ENCODE measurements at places on chromosomes 7 and 10.
A peak's percentile ranks its signal among the peaks of the same experiment; 100 is the strongest.

- no peak for DNase-seq
Measured at GRCh38 chr7:111840528-111840927, 278.2 kb upstream of the IMMP2L start.

DNA sequence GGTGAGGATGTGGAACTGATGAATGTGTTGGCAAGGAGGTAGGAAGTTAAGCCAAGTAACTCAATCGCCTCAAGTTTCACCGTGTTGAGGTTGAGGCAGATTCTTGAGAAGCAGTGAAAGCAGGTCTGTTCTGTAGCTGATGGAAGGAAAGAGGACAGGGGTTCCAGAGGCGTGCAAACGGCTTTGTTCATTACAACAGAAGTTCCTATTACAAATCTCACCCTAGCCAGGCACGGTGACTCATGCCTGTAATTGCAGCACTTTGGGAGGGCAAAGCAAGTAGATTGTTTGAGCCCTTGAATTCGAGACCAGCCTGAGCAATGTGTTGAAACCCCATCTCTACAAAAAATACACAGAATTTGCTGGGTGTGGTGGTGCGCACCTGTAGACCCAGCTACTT lies 36.9 kb upstream of the PTF1A start:
- DNase-seq, result no peak

DNA sequence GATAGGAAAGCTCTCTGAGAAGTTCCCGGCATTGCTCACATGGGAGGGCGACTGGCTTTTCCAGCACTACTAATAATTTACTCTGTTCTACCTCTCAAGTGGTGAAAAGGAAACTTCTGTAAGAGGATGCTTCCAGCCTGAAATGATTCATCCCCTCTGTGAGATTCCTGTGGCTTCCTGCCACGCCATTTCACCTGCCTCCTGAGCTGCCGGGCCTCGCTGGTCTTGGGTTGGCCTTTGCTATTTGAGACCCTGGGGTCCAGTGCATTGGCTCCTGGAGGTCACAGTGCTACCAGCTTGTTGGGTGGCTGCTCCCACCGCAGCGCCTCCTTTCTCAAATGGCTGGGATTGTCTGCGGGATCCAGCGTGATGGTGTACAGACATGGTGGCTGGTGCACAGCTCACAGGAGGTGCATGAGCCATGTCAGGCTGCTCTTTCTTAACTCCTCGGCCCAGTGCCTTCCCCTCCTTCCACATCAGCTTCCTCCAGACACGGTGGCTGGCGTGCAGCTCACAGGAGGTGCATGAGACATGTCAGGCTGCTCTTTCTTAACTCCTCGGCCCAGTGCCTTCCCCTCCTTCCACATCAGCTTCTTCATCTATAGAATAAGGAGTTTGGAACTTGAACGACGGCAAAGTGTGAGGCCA lies 42.9 kb upstream of the PCBD1 start:
- DNase-seq, result peak; percentile 16

GRCh38 chr7:157851501-157852067 lies 514.8 kb downstream of the DNAJB6 start:
- DNase-seq, result peak; percentile 80

- peak; percentile 33 for DNase-seq
Measured at GRCh38 chr7:360454-361100, 70.6 kb downstream of the FOXL3 start.

- no peak for DNase-seq
Measured at GRCh38 chr10:132427006-132427771, 30.2 kb downstream of the PWWP2B start.

DNA sequence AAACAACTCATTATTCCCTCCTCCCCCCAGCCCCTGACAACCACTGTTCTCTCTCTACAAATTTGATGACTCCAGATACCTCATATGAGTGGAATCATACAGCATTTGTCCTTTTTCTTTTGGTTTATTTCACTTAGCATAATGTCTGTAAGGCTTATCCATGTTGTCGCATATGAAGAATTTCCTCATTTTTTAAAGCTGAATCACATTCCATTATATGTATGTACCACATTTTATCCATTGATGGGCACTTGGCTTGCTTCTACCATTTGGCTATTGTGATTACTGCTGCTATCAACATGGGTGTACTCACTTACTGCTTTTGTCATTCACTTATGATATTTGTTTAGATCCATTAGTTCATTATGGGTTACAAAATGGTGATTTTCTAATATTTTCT lies 112.8 kb downstream of the BUB3 start:
- no peak for DNase-seq

DNA sequence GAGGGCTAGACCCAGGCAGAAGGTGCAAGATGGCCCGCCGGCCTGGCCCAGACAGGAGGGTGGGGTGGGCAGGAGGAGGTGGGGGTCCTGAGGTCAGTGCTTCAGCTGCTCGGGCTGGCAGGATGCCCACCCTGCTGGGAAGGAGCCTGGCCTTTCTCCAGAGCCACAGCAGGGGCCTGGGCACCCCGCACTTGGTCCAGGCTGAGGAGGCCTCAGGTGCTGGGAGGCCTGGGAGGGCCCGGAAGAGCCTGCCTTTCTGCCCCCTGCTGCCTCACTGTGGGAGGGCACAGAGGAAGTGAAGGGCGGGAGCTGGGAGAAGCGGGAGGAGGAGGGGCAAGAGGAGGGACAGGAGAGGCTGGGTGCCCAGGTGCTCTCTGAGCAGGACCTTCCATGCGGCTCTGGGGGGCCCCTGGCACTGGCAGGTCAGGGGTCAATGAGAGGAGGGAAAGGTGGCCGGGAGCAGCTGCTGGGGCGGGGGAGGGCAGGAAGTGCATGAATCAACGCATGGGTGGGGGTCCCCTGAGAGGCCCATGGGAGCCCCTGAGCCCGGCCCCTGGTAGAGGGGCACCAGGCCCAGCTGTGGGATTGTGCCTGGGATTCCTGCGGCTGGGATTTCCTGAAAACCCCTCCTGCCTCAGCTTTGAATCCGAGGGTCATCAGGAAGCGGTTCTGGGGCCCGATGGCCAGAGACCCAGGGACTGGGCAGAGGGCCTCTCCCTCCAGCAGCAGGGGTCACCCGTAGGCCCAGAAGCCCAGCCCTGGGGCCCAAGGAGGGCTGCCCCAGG lies 49.9 kb downstream of the PWWP2B start:
- DNase-seq, result peak; percentile 87

DNA sequence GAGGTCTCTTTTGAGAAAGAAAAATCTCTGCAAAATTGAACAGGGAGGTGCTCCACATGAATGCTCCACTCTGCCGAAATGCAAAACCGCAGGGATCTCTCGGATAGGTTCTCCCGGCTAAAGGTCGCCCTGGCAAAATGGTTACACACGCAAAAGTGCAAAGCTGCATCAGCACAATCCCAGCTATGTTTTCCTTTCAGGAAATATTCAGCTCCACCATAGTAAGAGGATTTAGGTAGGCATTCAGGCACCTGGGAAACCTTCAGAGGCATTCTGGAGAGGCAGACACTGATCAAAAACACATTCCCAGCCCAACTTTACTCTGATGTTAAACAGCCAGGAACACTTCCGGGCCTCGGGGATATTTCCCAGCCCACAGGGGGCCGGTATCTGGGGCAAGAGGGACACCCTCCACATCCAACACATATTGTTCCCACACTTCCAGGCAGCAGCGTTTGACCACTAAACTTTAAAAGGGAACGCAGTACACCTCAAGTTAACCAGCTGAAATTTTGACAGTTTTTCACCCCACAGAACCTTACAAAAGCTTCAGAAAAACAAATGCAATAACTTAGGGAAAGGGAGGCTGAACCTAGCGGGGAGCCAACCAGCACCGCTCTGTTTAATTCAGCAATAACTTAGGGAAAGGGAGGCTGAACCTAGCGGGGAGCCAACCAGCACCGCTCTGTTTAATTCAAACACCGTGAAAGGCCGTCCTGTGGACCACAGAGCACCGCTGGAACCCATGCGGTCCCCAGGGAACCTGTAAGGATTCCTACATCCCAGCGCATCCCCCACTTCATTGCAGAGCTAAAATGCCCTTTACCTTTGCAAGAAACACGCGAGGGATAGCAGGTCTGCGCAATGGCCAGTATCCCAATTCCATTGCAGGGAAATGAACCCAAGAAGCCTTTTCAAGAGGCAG lies 45.9 kb downstream of the TNS3 start:
- DNase-seq, result no peak

DNA sequence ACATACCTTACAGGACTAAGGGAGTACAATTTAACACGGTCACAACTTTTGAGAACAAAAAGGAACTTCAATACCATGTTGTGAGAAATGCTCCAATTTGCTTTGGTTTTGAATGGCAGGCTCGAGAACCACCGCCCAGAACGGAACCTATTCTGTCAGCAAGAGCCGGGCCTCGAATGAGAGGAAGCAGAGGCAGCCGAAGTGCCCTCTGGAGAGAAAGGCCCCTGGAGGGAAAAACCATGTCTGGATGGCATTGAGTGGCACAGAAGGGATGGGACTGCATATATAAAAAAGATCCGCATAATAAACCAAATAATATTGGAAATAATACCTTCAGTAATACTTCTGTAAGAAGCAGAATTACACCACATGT lies 85.6 kb downstream of the CHST15 start:
- no peak for DNase-seq

DNA sequence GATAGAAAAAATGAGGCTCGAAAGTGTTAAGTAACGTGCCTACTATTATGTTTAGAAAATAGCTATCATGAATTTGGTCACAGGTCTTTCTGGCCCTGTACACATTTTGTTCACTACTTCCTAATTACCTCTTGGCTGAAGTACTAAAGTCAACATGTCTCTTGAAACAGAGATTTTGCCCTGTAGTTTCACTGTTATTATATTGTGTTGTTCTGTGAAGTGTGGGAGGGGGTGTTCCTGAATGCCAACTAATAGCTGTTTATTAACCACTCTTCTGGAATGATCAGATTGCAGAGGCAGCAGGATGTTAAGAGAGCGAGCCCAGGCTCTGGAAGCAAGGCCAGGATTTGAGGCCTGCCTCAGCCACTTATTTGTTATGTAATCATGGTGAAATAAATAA lies 72.1 kb downstream of the RNF133 start:
- DNase-seq, result no peak

- no peak for DNase-seq
Measured at GRCh38 chr10:128046953-128047290, 79.3 kb downstream of the MKI67 start.

DNA sequence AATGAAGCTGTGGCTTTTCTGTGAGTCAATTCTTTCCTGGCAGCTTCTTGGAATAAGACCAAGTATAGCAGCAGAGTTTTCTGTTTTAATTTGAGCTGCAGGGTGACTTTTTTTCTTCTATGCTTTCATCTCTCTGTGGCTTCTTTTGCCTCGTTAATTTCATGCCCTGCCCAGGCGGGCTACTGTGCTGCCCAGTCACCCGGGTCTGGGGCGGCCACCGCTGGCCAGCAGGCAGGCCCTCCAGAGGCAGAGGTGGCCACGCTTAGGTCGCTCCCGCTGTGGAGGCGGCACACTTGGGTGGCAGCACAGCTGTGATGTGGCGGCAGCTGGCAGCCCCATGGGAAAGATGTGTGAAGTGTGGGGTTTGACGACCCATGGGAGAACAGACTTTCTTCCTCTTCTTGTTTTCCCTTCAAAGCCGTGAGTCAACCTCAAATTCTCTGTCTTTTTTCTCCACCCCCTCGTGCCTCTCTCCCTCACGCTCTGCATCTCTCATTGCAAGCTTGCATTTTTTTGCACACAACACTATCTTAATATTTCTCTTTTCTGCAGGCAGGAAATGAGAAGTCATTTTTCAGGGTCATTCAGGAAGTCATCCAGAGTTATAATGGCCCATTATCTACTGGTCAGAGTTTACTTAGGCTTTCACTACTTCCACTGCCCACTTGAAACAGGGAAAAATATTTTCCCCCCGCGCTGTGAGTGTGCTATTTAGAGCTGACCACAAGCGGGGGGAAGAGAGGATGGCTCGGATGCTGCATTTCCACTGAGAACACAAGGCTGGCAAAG lies 67.8 kb downstream of the EGFR start:
- DNase-seq, result peak; percentile 20

GRCh38 chr7:149729586-149729982 lies 43.8 kb downstream of the ZNF467 start:
- no peak for DNase-seq

DNA sequence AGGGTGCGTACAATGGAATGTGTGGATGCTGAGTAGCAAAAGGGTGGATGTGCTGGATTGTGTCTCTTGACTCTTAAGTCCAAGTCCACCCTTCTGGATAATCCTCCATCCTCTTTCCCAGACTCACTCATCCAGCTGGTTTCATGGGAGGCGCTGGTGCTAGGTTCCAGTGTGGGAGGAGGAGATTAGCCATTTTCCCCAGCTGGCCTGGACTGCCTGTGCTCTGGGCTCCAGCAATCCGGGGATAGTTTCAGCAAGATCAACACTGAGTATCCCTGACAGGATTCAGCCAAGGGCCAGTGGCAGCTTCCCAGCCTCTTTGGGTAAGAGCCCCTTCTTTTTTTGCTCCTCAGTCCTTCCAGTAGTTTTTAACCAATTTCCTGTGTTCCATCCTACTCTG lies 21.6 kb upstream of the TRIL start:
- DNase-seq, result no peak

GRCh38 chr10:70299876-70300275 lies 16.1 kb upstream of the NPFFR1 start:
- no peak for DNase-seq

DNA sequence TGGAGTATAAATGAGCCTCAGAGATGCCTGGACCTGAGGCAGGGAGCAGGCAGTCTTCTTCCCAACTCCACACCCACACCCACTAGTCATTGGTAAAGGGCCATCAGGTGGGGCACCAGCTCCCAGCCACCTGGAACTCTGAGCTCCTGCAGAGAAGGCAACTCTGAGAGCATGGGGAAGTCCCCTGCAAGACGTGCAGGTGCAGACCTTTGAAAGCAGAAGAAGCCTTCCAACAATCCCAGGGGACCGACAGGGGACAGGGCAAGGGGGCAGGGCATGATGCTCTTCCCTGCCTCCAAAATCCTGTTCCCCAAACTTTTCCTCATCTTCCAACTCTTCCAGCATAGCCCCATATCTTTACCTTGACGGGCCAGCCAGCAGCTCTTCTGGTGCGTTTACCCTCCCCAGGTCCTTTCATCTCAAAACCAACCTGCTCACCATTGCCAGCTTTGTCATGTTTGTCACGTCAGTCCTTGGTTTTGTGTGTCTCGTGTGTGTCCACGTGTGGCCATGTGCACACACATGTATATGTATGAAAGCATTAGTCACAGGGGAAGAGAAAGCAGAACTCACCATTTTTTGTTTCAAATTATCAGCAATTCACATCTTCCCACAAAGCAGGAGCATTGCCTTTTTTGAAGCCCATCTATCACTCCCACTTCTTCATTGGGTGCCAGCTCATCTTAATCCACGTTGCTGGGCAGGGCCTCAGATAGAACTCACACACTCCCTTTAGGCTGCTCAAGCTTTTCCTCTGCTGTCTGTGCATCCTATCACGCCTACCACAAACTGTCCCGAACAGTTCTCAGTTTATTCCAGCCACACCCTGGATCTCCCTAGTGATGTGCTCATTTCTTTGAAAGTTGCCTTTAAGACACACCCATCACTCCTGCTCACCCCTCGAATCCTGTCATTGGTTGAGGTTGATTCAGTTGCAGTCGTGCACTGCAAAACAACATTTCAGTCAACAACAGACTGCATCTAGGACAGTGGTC lies 41.0 kb upstream of the AMPH start:
- no peak for DNase-seq

GRCh38 chr7:154653281-154653680 lies 349.6 kb downstream of the PAXIP1 start:
- no peak for DNase-seq

All from activated CD4-positive, alpha-beta T cell treated with anti-CD3 and anti-CD28 coated beads, Interleukin-10, Interleukin-2, amounts not matched to agents 100 ng/mL and 50 ng/mL, durations not matched to agents 16 hours and 8 hours (primary cell).